Neural crest cell (in vitro differentiated cells): ENCODE measurements at places on chromosomes 7 and 10.

DNA sequence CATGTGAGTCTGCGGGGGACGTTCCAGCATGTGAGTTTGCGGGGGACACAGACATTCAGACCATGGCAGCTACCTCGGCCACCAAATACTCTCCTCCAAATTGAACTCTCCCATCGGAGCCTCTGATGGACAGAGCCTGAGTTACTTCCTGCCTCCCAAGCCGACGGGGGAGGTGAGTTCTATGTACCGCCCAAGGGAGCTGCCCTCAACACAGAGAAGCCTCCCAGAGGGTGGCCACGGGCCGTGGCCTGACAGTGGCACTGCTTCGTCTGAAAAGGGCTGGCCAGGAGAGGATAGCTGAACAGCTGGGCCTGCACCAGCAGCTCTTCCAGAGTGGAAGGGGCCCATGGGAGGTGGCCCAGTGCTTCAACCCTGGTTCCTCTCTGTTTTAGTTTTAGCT is 274.5 kb upstream of the PPP2R2D start:
- no peak for DNase-seq
- no peaks in the 10 kb centered on the region for H3K36me3 ChIP-seq
- H3K27ac ChIP-seq = no peak overlapping the region

DNA sequence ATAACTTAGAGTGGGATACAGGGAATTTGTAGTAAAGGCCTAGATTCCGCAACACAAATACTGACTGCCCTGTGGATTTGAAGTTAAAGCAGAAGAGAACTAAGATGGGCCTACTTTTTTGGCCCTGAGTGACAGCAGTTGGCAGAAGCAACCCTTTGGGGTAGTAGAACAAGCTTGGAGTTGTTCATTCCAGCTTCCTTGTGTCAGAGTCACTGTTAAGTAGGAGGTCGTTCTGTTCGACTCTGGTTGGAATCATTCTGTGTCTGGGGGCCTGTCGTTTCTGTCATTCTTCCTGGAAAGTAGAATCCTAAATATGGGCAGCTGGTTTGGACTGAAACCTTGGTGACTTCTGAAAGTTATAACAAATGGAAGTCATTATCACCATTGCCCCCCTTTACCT is 865.9 kb downstream of the LRMDA start:
- peaks cover 42% of the 10 kb centered on the region for H3K4me1 ChIP-seq
- no peaks in the 10 kb centered on the region for H3K36me3 ChIP-seq
- no peak overlapping the region for H3K4me3 ChIP-seq
- no peak overlapping the region for H3K27ac ChIP-seq

GRCh38 chr10:26517141-26517867 is 79.2 kb downstream of the APBB1IP start:
- peaks cover 14% of the 10 kb centered on the region for H3K4me1 ChIP-seq
- H3K27ac ChIP-seq = peak overlapping the region; percentile 31
- peaks cover 3% of the 10 kb centered on the region for H3K36me3 ChIP-seq
- DNase-seq = no peak
- no peaks in the 10 kb centered on the region for H3K27me3 ChIP-seq
- no peak overlapping the region for H3K4me3 ChIP-seq

- no peak for DNase-seq
- H3K27ac ChIP-seq = peak overlapping the region; percentile 67
- no peak overlapping the region for H3K4me3 ChIP-seq
- no peaks in the 10 kb centered on the region for H3K27me3 ChIP-seq
- H3K4me1 ChIP-seq = peaks cover 32% of the 10 kb centered on the region
Observed at GRCh38 chr10:73868655-73869195, 5.6 kb downstream of the CAMK2G start.

GRCh38 chr7:54179321-54180029 is 362.7 kb upstream of the VSTM2A start:
- no peak overlapping the region for H3K27ac ChIP-seq
- no peaks in the 10 kb centered on the region for H3K27me3 ChIP-seq
- H3K36me3 ChIP-seq = no peaks in the 10 kb centered on the region
- H3K4me3 ChIP-seq = no peak overlapping the region

DNA sequence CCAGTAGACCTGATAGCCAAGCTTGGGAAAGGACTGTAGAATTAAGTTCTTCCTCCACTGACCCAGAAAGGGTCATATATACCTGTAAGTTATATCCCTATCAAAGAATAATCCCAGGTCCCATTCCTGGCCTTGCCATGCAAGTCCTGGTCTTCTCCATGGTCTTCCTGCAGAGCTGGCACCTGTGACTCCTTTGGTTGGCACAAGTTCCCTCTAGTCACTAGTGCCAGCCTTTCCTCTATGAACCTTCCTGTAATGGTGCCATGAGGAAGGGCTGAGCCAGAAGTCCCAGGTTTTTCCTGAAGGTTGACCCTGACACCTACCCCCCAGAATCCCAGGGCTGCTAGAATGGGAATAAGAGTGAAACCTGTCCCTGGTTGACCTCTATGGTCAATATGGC is 54.1 kb upstream of the UNC5B start:
- DNase-seq = no peak
- H3K27me3 ChIP-seq = no peaks in the 10 kb centered on the region
- no peak overlapping the region for H3K27ac ChIP-seq
- no peak overlapping the region for H3K4me3 ChIP-seq

GRCh38 chr7:2689951-2690705 is 2.1 kb downstream of the AMZ1 start:
- peaks cover 54% of the 10 kb centered on the region for H3K27me3 ChIP-seq
- H3K36me3 ChIP-seq = no peaks in the 10 kb centered on the region
- no peak overlapping the region for H3K4me3 ChIP-seq

DNA sequence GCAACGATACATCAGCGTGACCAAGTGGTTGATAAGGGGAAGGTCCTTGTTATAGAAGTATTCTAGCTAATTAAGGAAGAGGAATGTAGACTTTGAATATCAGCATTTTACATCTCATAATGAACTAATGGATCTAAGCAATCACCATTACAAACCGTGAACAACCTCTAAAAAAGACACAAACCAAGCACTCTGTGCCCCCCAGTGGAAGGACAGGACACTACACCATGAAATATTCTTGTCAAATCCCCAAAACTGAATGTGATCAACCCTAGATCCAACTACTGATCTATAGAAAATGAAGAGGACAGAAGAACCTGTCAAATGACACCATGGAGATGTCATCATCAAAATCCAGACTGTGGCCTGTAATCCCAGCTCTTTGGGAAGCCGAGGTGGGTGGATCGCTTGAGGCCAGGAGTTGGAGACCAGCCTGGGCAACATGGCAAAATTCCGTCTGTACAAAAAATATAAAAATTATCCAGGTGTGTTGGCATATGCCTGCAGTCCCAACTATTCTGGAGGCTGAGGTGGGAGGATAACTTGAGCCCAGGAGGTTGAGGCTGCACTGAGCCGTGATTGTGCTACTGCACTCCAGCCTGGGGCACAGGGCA is 111.3 kb upstream of the CARD11 start:
- DNase-seq = peak; percentile 16
- H3K27me3 ChIP-seq = peaks cover 5% of the 10 kb centered on the region
- H3K4me3 ChIP-seq = no peak overlapping the region
- H3K4me1 ChIP-seq = peaks cover 3% of the 10 kb centered on the region

- H3K27me3 ChIP-seq = no peaks in the 10 kb centered on the region
- DNase-seq = no peak
- H3K4me1 ChIP-seq = no peaks in the 10 kb centered on the region
- no peak overlapping the region for H3K4me3 ChIP-seq
Observed at GRCh38 chr10:51397244-51397643, 302.2 kb downstream of the CSTF2T start.

- H3K4me3 ChIP-seq = no peak overlapping the region
- no peaks in the 10 kb centered on the region for H3K4me1 ChIP-seq
- no peak overlapping the region for H3K27ac ChIP-seq
Observed at GRCh38 chr10:89663144-89663543, 18.1 kb upstream of the PANK1 start.

- no peaks in the 10 kb centered on the region for H3K36me3 ChIP-seq
- no peak overlapping the region for H3K27ac ChIP-seq
- H3K4me1 ChIP-seq = peaks cover 11% of the 10 kb centered on the region
Observed at GRCh38 chr7:2126621-2127020, 106.1 kb downstream of the MAD1L1 start.

- no peaks in the 10 kb centered on the region for H3K27me3 ChIP-seq
- no peak for DNase-seq
- no peak overlapping the region for H3K27ac ChIP-seq
- H3K4me1 ChIP-seq = peaks cover 55% of the 10 kb centered on the region
Observed at GRCh38 chr10:114520453-114520852, 116.2 kb upstream of the AFAP1L2 start.

GRCh38 chr7:77382532-77382931 is 33.6 kb downstream of the GSAP start:
- no peaks in the 10 kb centered on the region for H3K36me3 ChIP-seq
- no peak overlapping the region for H3K4me3 ChIP-seq
- H3K4me1 ChIP-seq = peaks cover 36% of the 10 kb centered on the region
- no peak overlapping the region for H3K27ac ChIP-seq

DNA sequence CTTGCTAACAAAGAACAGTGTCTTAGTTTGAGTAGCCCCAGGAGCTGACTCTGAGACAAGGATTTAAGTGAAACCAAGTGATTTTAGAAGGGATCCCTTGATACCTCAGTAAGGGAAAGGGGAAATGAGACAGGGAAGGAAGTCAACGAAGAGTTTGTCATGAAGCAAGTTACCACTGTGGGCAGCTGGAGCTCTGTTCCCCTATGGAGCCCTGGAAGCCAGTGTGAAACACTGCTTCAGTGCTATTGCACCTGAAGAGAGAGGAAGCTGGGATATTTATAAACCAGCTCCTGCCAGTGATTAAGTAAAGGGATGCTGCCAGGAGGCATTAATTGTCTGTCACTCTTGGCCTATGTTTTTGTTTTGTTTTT is 58.9 kb upstream of the WAPL start:
- H3K27me3 ChIP-seq = no peaks in the 10 kb centered on the region
- no peak overlapping the region for H3K4me3 ChIP-seq
- no peak overlapping the region for H3K27ac ChIP-seq
- no peak for DNase-seq
- H3K4me1 ChIP-seq = no peaks in the 10 kb centered on the region

GRCh38 chr10:92241501-92241900 is 49.4 kb downstream of the CPEB3 start:
- no peaks in the 10 kb centered on the region for H3K36me3 ChIP-seq
- DNase-seq = no peak
- peaks cover 30% of the 10 kb centered on the region for H3K4me1 ChIP-seq
- H3K4me3 ChIP-seq = peak overlapping the region; percentile 88
- no peak overlapping the region for H3K27ac ChIP-seq

DNA sequence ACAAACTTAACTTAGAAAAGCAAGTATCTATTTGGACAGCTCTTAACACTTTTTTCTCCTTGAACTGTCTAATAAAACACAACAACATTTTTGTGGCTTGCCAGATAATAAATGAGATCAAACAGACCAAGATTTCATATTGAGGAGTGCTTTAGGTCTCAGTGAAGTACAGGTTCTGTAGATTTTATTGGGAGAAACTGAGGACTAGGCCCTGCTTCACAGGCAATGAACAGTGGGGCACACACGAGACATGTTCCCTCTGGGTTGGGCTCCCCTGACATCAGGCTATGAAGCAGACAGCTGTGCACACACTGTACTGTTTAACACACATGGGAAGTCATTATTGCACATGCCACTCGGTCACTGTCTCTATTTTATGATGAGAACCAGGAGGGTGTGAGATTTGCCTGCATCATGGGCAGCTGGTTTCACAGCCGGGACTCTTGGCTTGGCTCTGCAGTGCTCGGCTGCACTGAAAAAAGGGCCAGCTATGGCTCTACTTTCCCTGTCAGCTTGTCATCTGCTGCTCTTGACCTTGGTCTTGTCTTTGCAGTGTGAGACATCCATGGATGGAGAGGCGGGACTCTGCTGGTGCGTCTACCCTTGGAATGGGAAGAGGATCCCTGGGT is 4.2 kb downstream of the IGFBP1 start:
- peaks cover 56% of the 10 kb centered on the region for H3K27me3 ChIP-seq
- no peak overlapping the region for H3K4me3 ChIP-seq
- H3K36me3 ChIP-seq = no peaks in the 10 kb centered on the region
- no peak overlapping the region for H3K27ac ChIP-seq
- DNase-seq = no peak
- peaks cover 6% of the 10 kb centered on the region for H3K4me1 ChIP-seq

- no peaks in the 10 kb centered on the region for H3K36me3 ChIP-seq
- H3K27me3 ChIP-seq = peaks cover 2% of the 10 kb centered on the region
- peaks cover 4% of the 10 kb centered on the region for H3K4me1 ChIP-seq
- no peak for DNase-seq
Observed at GRCh38 chr10:7587168-7587864, 79.5 kb downstream of the ITIH5 start.

GRCh38 chr10:91643700-91644099 is 10.8 kb upstream of the PPP1R3C start:
- DNase-seq = no peak
- H3K4me1 ChIP-seq = no peaks in the 10 kb centered on the region
- no peaks in the 10 kb centered on the region for H3K36me3 ChIP-seq
- H3K27ac ChIP-seq = no peak overlapping the region

DNA sequence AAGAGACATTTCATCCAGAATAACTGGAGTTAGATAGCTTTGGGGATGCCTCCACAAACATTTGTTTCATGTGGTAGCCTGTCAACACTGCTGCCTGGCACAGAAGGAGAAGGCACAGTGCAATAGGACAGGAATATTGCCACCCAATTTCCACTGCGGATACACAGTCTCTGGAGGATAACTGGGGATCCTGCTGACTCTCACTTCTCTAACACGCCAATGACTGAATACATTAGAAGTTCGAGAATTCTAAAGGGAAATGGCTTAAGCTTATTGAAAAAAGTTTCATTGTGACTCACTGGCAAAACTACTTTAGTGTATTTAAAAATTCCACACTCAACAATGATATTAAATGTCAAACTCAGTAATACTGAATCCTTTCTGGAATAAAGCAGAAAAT is 12.9 kb downstream of the ARL3 start:
- no peaks in the 10 kb centered on the region for H3K4me1 ChIP-seq
- no peaks in the 10 kb centered on the region for H3K27me3 ChIP-seq
- H3K27ac ChIP-seq = no peak overlapping the region
- H3K36me3 ChIP-seq = peaks cover 23% of the 10 kb centered on the region

- no peak overlapping the region for H3K4me3 ChIP-seq
- peaks cover 35% of the 10 kb centered on the region for H3K4me1 ChIP-seq
- H3K27ac ChIP-seq = no peak overlapping the region
Observed at GRCh38 chr10:33142295-33142694, 184.3 kb upstream of the ITGB1 start.

DNA sequence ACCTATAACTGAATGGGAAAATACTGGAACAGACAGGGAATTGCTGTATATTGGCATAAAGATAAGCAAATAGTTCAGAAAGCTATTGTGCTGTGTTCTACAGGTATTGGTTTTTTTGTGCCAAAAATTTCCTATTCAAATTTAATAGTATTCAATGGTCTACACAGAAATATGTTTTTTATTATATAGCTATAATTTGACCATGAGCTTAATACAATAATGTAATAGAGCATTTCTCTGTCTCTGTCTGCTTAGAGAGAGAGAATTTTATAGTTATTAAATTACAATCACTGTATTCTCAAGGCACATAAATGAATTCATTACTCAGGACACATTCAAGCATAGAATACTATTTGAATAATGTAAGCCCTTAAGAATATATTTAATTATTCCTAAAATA is 62.3 kb upstream of the FZD8 start:
- no peak for DNase-seq
- no peaks in the 10 kb centered on the region for H3K36me3 ChIP-seq
- H3K4me1 ChIP-seq = no peaks in the 10 kb centered on the region
- H3K27me3 ChIP-seq = no peaks in the 10 kb centered on the region
- no peak overlapping the region for H3K4me3 ChIP-seq

- no peak overlapping the region for H3K4me3 ChIP-seq
- no peak for DNase-seq
- no peak overlapping the region for H3K27ac ChIP-seq
Observed at GRCh38 chr10:36683421-36683820, 442.0 kb upstream of the ANKRD30A start.

- peaks cover 10% of the 10 kb centered on the region for H3K36me3 ChIP-seq
- H3K27ac ChIP-seq = no peak overlapping the region
- no peak for DNase-seq
- peaks cover 21% of the 10 kb centered on the region for H3K4me1 ChIP-seq
- H3K4me3 ChIP-seq = peak overlapping the region; percentile 9
- H3K27me3 ChIP-seq = no peaks in the 10 kb centered on the region
Observed at GRCh38 chr10:60570272-60570865, 180.7 kb upstream of the ANK3 start.
